Activated T-helper 1 cell treated with anti-CD3 and anti-CD28 coated beads, Interleukin-12 subunit alpha, Interleukin-12 subunit beta, Interleukin-2, Interleukin-4 antibody, amounts not matched to agents 30 ng/mL and 10 ng/mL and 1 ng/mL, durations not matched to agents 14 hours and 24 hours and 36 hours (primary cell): ENCODE measurements at places on chromosomes 6 and 20.

DNA sequence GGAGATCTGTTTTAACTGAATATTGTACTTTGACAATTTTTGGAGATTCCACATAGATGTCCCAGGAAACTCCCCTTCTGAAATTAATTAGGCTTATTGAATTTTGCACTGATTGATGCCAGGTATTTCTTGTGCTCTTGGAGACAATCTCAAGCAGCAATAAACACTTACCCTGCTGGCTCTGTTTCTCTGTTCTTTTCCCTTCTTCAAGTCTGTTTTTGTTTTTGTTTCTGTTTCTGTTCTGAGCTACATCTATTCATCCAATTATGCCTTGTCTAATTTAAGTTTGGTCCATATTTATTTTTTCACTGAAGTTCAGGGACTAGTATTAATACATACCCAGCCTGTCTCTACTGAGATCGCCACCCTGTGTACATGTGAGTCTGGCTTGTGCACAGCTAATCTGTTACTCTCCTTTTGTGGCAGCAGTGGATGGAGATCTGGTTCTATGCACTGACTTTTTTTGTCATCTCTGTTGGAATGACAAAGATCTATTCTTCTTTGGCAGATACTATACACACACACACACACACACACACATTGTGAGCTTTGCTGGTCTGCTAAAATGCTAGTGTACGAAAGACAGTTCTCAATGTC, 51.9 kb downstream of the IL22RA2 start:
- peaks cover 3% of the 10 kb centered on the region for H3K36me3 ChIP-seq
- no peak overlapping the region for H3K4me3 ChIP-seq
- DNase-seq: no peak
- peaks cover 3% of the 10 kb centered on the region for H3K27me3 ChIP-seq
- H3K4me1 ChIP-seq: peaks cover 18% of the 10 kb centered on the region
- H3K27ac ChIP-seq: no peak overlapping the region

DNA sequence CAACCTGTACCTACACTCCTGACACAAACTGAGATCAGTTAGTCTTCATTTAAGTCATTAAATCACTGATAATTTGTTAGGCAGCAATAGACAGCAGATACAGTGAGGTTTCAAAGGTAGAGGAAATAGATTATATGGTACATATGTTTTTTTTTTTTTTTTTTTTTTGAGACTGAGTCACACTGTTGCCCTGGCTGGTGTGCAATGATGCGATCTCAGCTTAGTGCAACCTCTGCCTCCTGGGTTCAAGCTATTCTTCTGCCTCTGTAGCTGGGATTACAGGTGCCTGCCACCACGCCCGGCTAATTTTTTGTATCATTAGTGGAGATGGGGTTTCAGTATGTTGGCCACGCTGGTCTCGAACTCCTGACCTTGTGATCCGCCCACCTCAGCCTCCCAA, 38.2 kb upstream of the KIF13A start:
- DNase-seq: no peak
- H3K27ac ChIP-seq: no peak overlapping the region
- no peaks in the 10 kb centered on the region for H3K36me3 ChIP-seq
- H3K4me1 ChIP-seq: no peaks in the 10 kb centered on the region
- no peak overlapping the region for H3K4me3 ChIP-seq

- peaks cover 30% of the 10 kb centered on the region for H3K4me1 ChIP-seq
- H3K27me3 ChIP-seq: no peaks in the 10 kb centered on the region
- H3K36me3 ChIP-seq: no peaks in the 10 kb centered on the region
- H3K27ac ChIP-seq: no peak overlapping the region
- no peak overlapping the region for H3K4me3 ChIP-seq
Measured at GRCh38 chr20:4068708-4069107, 53.4 kb upstream of the RNF24 start.

DNA sequence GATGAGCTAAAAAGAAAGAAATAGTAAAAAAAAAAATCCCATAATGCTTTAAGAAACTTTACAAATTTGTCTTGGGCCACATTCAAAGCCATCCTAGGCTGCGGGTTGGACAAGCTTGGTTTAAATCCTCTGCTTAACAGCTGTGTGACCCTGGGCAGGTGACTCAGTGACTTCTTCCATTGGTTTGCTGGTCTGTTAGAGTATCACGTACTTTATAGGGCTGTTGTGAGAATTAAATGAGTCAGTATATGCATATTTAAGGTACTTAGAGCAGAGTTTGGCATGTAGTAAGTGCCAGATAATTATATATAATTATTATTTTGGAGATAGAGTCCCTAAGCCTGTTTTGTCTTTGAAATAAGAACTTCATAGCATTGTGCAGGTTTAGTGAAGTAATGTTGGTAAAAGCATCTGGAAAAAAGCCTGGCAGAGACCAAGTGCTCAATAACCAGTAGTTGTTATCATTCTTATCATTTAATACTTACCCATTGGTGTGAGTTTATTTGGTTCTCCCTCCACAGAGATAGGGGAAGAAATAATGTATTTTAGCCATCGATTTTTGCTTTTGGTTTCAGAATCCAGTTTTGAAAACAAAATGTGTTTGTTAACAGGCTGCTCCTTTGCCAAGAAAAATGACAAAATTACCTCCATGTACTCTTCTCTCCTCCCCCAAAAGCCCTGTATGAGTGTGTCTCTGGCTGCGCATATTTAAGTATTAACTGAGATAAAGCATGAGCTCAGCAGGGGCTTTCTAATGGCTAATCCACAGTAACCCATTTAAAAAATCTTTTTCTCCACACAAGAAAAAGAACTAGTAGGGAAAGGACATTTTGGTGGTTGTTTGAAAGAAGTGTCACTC, 67.2 kb downstream of the FOXO3 start:
- H3K27me3 ChIP-seq: peaks cover 10% of the 10 kb centered on the region
- DNase-seq: no peak
- peaks cover 31% of the 10 kb centered on the region for H3K4me1 ChIP-seq
- no peaks in the 10 kb centered on the region for H3K36me3 ChIP-seq

GRCh38 chr6:23246896-23247295, 677.5 kb downstream of the HDGFL1 start:
- no peak overlapping the region for H3K4me3 ChIP-seq
- H3K36me3 ChIP-seq: no peaks in the 10 kb centered on the region
- H3K27ac ChIP-seq: no peak overlapping the region
- DNase-seq: no peak
- H3K27me3 ChIP-seq: no peaks in the 10 kb centered on the region
- no peaks in the 10 kb centered on the region for H3K4me1 ChIP-seq

- no peak overlapping the region for H3K27ac ChIP-seq
- H3K27me3 ChIP-seq: peaks cover 20% of the 10 kb centered on the region
- DNase-seq: no peak
Measured at GRCh38 chr6:41284726-41285125, 1.8 kb downstream of the TREM1 start.

- no peaks in the 10 kb centered on the region for H3K27me3 ChIP-seq
- H3K4me1 ChIP-seq: peaks cover 6% of the 10 kb centered on the region
- H3K4me3 ChIP-seq: no peak overlapping the region
- no peak for DNase-seq
- no peak overlapping the region for H3K27ac ChIP-seq
Measured at GRCh38 chr20:906703-907270, 9.3 kb downstream of the ANGPT4 start.

- no peaks in the 10 kb centered on the region for H3K4me1 ChIP-seq
- no peak overlapping the region for H3K27ac ChIP-seq
- DNase-seq: no peak
- H3K36me3 ChIP-seq: no peaks in the 10 kb centered on the region
- H3K4me3 ChIP-seq: no peak overlapping the region
Measured at GRCh38 chr6:17218023-17218748, 63.0 kb upstream of the RBM24 start.
